ENCODE measurements at places on chromosomes 12 and 14.

DNA sequence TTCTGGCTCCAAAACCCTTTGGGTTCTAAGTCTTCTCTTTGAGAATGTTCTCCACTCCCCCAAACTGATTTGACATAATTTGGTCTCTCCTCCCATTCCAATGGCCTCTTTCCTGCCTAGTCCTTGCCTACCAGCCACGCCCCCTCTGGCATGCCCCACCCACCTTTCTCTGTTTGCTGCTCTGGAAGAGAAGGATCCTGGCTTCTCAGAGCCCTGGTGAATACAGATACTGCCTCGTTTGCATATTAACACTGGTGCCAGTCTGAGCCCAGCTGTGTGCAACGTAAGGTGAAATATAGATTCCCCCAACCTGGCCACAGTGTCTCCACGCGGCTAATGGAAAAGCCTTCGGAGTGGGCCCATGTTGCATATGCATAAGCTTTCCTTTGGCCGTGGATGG, 79.7 kb downstream of the PAPOLA start:
- DNase-seq, result no peak

DNA sequence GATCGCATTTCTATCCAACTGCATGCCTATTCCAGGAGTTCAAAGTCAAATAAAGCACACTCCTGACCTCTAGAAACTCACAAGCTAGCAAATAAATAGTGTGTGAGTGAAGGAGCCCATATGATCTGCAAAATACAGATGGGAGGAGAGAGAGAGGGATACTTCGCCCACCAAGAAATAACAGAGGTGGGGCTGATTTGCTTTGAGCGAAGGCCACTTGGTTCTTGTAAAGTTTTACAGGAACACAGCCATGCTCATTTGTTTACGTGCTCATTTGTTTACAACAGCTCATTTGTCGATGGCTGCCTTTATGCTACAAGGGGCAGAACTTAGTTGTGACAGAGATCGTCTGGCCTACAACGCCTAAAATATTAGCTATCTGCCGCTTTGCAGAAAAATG, 63.4 kb upstream of the GPATCH2L start:
- DNase-seq, result no peak

DNA sequence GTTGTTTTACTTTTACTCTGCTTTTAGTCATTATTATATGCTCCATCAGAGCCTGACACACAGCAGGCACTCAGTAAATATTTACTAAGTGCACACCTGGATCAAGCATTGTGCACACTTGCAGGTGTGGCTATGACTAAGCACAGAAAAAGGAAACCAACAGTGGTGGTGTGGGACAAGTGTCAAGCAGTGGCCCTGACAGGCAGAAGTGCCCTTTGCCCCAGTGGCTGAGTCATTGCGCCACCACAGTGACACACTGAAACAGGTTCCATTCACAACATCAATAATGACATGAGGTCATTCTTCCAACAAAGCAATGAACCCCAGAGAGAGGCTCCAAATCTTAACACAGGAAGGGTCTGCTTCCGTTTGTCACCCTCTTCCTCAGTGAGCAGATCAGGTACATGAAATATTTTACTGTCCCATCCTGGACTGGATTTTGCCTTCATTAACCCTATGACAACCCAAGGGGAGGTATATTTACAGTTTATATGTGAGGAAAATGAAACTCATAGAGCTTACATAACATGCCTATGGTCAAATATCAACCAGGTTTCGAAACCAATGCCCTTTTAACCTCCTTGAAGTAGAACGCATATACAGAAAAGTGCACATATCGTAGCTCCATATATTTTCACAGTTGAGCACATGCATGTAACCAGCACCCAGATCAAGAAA, 82.6 kb upstream of the GTF2A1 start:
- no peak for DNase-seq

DNA sequence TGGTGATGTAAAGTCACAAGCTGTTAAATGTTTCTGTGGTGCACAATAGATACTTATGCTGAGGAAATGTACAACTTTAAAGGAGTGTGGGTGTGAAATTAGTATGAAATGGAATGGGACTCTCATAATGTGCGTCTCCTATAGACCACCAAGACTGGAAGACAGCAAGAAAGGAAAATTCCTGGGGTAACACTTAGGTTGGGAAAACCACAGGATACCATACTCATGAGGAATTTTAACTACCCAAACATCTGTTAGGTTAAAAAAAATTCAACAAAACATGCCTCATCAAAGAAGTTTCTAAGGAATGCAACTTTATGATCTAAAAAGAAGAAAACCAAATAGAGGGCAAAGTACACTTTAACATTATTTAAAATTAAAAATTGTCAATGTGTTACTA, 113.7 kb upstream of the MYF6 start:
- DNase-seq, result no peak

GRCh38 chr12:2826721-2827515, 7.9 kb downstream of the NRIP2 start:
- no peak for DNase-seq

GRCh38 chr12:131281016-131281415, 327.3 kb downstream of the ADGRD1 start:
- no peak for DNase-seq
